ENCODE measurements at places on chromosomes 7 and 10. TPM values are rescaled to one million over a fixed set of nuclear protein-coding genes. Genes with fewer than 3 reads are reported as not detected.

DNA sequence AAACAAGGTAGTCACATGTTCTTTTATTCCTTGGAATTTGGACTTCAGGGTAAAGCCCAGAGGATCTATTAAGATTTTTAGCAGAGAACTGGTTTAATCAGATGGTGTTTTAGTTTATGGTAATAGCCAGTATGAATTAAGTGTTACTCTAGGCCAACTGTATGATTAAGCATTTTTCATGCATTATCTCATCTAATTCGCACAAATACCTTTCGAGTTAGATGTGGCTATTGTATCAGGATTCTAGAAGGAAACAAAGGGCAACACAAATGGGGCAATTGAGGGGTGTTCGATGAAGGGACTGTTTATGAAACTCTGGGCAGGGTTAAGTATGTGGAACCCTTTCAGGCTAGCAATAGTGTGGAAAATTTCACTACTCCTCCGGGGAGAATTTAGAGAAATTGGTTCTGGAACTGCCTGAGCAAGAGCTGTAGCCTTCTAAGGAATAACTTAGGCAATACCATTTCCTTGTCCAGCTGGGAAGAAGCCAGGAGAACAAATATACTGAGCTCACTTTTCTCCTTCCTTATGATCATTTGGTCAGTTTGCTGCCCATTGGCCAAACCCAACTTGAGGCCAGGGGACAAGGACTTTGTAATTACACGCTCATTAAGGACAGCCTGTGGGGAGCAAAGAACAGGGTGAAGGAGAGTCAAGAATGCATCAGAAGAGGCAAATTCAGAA, 319.0 kb upstream of the FZD1 start:
- DNase-seq = no peak

GRCh38 chr10:21662635-21663034, 128.6 kb downstream of the MLLT10 start:
- DNase-seq = no peak

GRCh38 chr7:129010075-129010474, 44.8 kb downstream of the TNPO3 start:
- no peak for DNase-seq

DNA sequence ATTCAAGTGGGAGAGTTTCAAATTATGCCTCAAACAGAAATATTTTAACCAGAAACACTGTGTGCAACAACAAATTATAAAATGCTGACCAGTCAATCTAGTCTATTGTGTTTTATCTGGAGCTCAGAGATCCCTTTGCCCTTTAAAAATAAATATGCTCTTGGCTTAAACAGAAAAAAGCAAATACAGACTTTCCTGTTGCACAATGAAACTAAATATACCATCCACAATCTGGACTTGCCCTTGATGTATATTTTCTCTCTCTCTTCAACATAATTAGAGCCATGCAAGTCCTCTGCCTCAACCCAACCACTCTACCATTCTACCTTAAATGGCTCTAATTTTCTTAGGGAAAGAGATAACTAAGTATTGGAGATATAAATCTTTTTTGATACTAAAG, 34.9 kb downstream of the ASAH2 start:
- DNase-seq = no peak

GRCh38 chr7:18835001-18835690, 282.3 kb downstream of the TWIST1 start:
- DNase-seq = no peak

DNA sequence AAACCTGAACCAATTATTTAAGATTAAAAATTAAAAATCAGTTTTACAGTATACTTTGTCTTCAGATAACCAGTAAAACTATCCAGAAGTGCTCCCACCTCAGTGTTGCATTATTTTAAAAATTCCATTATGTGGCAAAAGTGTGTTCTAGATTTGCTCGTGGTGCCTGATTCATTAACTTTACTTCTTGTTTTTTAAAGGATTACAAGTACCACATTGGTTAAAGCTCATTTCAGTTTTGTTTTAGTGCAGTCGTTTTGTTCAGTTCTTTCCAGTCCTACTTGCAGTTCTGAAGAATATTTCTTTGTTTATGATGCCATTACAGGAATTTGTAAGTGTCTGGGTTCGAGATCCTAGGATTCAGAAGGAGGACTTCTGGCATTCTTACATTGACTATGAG, 69.0 kb downstream of the SNX10 start:
- DNase-seq = peak; percentile 84

- DNase-seq = no peak
These were observed 51.0 kb downstream of the AMZ1 start for GRCh38 chr7:2738766-2739549.

DNA sequence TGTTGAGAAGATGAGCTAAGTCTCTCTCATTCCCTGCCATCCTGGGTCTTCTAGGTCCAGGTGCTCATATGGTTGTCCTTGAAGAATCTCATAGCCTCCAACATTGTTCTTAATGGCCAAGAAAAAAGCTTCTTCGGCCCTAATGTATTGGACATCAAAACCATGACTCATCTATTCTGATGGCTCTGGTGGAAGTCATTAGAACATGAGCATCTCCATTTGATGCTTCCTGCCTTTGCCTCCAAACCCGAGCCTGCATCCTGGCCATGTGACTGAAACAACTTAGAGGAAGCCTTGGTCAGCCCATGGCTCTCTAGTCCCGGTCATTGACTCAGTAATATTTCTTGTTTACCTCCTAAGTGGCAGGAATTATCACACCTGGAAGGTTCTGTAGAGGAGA, 264.1 kb upstream of the FZD8 start:
- DNase-seq = no peak

GRCh38 chr7:90569368-90569767, 26.8 kb upstream of the CDK14 start:
- DNase-seq = no peak

DNA sequence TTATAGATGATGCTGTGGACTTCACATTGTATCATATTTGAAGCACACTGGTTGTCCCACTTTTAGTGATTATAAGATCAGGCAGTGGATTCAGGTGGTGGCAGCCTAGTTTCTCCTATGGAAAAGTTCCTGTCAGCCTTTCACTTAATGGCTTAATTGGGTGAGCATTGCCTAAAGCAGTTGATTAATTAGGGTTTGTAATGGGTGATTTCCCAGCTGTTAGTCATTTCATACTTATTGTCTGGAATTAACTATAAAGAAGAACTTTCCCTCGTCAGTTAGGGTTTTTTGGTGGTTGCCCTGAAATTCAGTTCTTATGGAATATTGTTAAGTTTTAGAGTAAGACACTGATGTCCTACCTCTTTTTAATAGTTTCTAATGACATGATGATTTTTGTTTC, 78.8 kb downstream of the SLC25A40 start:
- DNase-seq = no peak

DNA sequence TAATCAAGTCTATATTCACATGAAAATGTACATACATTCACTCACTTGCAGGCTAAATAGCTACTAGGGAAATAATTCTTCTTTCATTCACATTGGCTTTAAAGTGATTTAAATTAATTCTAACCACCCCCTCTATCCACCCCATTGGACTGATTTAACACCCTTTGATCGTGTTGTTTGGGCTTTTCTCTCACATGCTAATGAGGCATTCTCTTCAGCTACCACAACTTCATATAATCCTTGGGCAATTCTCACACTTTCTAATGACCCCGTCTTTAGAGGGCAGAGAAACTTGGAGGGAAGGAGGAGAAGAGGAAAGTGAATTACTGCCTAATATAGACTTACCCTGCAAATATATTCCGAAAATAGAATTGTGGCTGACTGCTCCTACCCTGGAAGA, 24.6 kb downstream of the GRM3 start:
- no peak for DNase-seq

GRCh38 chr10:102419269-102420180, 940 bp upstream of the PSD start:
- no peak for DNase-seq

GRCh38 chr7:5012985-5013384, 32.7 kb upstream of the RBAK start:
- DNase-seq = no peak

GRCh38 chr7:44769376-44769775, 20.7 kb downstream of the ZMIZ2 start:
- no peak for DNase-seq

DNA sequence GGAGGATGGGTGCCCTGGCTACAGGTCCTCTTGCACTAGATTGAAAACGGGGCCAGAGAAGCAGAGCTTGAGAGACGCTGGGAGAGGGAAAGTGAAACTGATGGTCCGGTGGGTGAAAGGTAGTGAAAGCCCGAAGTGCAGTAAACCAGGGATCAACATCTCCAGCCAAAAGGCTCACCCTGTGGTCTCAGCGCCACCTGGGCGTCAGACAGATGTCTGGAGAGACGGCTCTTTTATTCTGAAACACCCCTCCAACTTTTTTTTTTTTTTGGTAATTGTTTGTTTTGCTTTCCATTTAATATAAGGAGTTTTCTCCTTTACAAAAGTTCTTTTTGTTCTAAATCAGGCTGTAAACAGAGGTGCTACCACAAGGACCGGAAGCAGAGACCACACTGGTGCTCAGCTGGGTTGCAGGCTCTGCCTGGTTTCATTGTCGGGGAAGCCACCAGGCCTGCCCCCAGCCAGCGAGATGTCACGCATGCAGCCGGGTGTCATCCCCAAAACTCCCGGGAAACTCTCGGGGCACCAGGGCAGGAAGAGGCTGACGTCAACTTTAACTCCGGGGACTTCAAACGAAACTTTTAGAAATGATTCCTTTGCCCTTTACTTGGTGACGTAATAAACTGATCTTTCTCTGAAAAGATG, 11.2 kb downstream of the IL2RA start:
- DNase-seq = peak; percentile 56

DNA sequence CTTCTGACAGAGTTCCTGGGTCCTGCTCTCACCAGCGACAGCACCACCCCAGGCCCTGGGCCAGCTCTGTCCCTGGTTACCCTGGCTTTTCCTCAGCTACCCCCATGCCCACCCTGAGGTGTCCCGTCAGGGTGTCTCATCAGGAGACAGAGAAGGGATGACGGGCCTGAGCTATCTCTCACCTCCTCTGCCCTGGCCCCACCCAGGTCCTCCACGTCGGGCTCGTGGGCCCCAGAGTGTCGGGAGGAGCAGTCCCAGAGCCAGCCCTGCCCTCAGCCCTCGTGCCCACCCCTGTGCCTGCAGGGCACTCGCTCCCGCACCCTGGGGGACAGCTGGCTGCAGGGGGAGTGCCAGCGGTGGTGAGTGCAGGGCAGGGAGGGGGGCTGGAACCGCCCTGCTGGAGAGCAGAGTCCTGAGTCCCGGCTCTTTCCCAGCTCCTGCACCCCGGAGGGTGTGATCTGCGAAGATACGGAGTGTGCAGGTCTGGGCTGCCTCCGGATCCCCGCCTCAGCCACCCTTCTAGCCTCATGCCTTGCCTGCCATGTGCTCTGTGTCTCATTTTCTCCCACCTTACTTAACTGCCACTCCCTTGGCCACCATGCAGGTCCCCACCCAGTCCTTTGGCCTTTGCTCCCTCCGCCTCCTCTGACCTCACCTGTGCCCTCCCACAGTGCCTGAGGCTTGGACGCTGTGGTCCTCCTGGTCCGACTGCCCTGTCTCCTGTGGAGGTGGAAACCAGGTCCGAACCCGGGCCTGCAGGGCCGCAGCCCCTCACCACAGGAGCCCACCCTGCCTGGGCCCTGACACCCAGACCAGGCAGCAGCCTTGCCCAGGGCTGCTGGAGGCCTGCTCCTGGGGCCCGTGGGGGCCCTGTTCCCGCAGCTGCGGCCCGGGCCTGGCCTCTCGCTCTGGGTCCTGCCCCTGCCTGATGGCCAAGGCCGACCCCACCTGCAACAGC, 16.7 kb upstream of the ZNF862 start:
- DNase-seq = no peak

DNA sequence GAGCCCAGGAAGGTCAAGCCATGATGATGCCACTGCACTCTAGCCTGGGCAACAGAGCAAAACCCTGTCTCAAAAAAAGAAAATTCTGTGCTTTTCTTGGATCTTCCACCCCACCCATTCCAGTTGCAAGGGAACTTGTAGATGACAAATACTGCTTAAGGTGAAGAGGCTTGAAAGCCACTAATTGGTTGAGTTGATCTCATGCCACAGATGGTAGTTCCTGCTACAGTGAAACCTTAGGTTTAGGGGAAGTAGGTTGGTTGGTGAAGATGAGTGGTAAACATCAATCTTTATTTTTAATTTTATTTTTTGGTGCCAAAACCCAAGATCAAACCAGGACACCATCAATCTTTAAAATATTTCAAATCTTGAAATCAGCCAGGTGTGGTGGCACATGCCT, 2.9 kb upstream of the GDI2 start:
- DNase-seq = no peak

DNA sequence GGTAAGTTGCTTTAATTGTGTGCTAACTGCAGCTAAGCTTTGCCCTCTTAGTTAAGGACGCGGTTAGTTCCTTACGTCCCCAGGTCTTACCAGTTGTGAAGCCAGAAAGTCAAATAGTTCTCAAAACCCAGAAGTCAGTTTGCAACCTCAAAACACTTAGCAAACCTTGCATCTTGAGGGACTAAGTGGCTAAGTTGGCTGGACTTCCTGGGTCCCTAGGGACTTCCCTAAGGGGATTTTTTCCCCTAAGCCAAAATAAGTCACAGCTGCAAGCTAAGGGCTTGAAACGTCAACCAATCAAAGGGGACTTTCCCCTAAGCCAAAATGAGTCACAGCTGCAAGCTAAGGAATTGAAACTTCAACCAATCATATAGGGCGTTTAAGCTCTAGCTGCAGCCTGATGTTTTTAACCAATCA, 36.2 kb upstream of the HECW1 start:
- peak; percentile 7 for DNase-seq

LIPJ gene
- not detected for polyA plus RNA-seq

AKR1D1 gene
- not detected for polyA plus RNA-seq

DNAJC12 gene
- polyA plus RNA-seq = not detected

CFTR gene
- not detected for polyA plus RNA-seq

CYTH3 gene
- polyA plus RNA-seq = 1.4 TPM

PRTFDC1 gene
- polyA plus RNA-seq = not detected

NKX1-2 gene
- polyA plus RNA-seq = not detected

IPMK gene
- polyA plus RNA-seq = 10.9 TPM

NRCAM gene
- polyA plus RNA-seq = not detected

SAMD9L gene
- polyA plus RNA-seq = 31.8 TPM

COBL gene
- polyA plus RNA-seq = not detected

GPR85 gene
- polyA plus RNA-seq = 0.12 TPM

LLCFC1 gene
- not detected for polyA plus RNA-seq

Measured in CD14-positive monocyte (primary cell).